Mesenchymal stem cell (in vitro differentiated cells and primary cell): ENCODE measurements at places on chromosomes 7 and 10.

GRCh38 chr7:94588075-94588474, 67.9 kb downstream of the SGCE start:
- DNase-seq: no peak

GRCh38 chr7:110373416-110373815, 717.5 kb upstream of the LRRN3 start:
- DNase-seq: no peak

DNA sequence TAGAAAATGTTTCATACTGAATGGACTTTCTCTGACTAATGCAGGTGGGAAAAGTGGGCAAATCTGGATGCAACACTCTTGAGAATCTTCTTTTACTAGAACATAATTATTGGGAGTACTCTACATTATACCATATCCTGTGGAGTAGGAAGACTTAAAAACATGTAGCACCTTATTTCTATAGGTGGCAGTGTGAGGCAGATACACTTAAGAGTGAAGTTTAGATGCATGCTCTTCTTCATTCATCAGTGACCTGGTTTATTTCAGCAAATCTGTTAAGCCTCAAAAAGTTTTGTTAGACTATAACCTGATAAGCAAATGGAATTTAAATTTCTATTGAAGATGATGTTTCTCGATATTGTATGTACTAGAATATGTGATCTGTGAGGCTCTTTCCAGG, 1087.1 kb upstream of the LRRN3 start:
- DNase-seq: no peak

DNA sequence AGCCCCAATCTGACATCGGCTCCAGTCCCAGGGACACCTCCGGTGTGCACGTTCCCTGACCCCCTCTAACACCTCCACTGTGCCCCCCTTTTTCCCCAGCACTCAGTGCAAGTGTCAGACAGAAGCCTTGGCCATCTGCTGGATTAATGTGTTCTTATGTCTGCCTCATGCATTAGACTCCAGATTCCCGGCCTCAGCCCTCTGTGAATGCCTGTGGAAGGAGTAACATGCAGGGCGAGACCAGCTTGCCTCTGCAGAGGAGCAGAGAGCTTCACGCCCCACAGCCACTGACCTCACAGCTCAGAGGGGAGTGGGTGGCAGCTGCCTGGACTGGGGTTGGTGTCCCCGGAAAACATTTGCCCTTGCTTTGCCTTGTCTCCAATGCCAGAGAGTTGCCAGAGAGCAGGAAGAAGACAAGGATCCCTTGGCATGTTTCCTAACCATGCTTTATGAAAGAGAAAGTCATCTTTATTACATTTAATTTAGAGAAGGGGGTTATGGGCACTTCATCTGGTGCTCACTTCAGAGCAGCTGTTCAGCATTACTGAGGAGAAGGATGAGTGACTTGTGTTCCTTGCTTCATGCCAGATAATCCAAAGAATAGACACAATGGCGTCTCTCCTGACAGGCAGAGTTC, 91.6 kb upstream of the CXCL12 start:
- DNase-seq: no peak

- DNase-seq: no peak
Observed at GRCh38 chr7:50268990-50269389, 35.5 kb upstream of the IKZF1 start.

- no peak for DNase-seq
Observed at GRCh38 chr7:120097020-120097419, 176.0 kb upstream of the KCND2 start.

- DNase-seq: no peak
Observed at GRCh38 chr7:144122876-144123275, at the start of gene OR2A14. OR2A14 (plus strand) TSS chr7:144123176; CDS start chr7:144129113, 5,937 bp downstream.

DNA sequence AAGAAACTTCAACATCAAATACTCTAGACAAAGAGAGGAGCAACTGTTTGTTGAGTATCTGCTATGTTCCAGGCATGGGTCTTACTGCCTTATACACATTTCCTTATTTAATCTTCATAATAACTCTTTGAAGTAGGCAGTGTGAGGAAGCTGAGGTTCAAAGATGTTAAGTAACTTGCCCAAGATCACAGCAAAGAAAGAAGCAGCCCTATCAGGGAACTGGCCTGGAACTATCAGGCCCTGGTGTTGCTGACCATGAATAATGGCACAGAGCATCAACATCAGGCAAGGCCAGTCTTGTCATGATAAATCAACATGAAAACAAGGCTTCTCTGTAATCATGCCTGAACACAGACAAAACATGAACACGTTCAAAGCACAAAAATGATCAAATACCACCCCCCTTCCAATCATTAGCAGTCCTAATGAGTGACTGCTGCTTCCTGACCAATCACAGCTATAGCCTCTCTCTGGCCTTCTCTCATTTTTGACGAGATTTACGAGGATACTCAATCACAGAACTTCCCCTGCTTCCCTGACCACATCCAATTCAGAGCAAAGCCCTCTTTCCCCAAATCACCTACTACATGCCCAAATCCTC, 2.3 kb downstream of the GSDME start:
- DNase-seq: no peak

- DNase-seq: no peak
Observed at GRCh38 chr10:1198453-1199344, 142.5 kb downstream of the WDR37 start.

GRCh38 chr7:99218406-99219184, 10.7 kb upstream of the KPNA7 start:
- DNase-seq: no peak

- peak; percentile 52 for DNase-seq
Observed at GRCh38 chr10:117004227-117005025, 561 bp downstream of the SHTN1 start.

DNA sequence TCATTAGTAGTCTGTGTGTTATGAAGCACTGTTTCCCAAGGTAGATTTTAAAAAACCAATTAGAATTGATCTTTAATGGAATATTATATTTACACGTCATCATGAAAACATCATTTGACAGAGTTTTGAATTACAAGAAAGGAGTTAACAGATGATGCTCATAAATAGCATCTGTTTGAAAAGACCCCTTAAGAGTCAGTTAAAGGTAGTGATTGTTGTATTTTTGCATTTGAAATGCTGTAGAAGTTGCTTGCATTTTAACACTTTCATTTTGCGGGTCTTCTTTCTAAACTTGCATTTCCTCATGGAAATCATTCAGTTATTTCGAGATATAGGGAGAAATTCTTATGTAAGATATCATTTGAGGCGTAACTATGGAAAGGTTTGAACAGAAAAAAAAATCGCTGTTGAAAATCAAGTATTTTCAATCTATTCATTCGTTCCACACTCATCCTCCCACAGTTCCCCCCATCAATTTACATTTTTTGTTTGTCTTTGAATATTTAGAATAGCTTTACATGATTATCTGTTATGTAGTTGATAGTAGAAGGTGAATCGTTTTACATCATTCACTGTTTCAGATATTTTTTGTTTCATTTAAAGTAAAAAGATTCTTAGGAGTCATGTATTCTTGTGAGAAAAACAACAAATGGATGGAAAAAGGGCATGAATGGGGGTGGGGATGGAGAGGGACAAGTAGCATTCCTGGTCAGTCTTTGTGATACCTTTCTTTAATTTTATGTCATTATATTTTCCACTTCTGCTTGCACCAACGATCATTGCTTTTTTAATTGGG, 3.0 kb upstream of the SKIDA1 start:
- DNase-seq: peak; percentile 53

- no peak for DNase-seq
Observed at GRCh38 chr7:55303220-55303619, 61.9 kb upstream of the LANCL2 start.

DNA sequence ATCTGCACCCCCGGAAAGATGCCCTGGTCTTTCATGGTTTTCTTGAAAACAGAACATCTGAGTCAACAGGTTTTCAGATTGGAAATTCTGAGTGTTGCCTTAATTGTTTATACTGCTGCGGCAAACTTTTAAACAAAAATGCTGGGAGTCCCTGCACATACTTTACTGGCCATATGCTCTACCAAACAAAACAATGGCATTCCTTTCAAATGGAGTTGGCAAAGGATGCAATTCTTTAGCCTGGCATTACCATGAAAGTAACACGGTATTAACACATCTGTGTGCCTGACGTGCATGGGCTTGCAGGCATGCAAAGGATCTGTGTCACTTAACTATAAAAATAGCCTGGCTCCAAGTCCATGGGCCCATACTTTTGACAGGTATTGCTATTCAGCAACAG, 4.2 kb downstream of the INHBA start:
- DNase-seq: peak; percentile 85

DNA sequence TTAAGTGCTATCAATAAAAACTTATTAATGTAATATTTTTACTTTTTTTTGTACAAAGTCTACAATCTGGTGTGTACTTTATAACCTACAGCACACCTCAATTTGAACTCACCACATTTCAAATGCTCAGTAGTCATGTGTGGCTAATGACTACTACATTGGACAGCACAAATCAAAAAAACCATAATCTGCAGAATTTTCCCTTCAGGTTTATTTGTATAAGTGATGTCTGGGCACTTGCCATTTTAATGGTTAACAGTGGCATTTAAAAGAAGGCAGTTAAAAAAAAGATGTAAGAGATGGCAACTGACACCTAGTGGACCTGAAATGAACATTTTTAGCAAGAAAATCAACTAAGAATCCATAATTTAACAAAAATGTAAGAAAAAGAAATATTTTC, 124.6 kb upstream of the NRBF2 start:
- no peak for DNase-seq

GRCh38 chr7:51055039-51055840, 261.4 kb downstream of the COBL start:
- DNase-seq: no peak

DNA sequence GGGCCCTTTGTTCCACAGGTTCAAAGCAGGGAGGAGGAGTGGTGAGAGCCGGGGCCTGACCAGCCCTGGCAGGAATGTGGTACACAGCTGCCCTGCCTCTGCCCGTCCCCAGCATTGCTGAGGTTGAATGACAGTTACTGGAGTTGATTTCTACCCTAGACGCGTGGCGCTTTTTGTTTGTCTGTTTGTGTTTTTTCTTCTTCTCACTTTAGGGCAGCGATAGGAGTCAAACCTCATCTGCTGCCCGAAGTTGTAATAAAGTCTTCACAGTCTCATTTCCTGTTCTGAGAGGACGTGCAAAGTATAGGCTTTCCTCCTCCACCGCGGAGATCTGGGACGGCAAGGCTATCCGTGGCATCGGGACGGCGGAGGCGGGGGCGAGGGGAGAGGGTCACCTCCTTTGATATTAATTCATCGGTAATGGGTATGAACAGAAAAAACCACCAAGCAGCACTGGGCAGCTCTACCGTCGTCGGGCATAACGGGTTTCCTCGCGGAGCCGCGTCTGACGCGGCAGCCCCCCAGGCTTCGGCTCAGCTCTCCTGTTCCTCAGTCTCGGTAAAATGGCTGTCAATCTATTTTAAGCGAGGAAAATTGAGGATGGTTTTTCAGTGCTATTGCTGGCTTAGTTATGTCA, 160.8 kb downstream of the LRMDA start:
- DNase-seq: no peak

- peak; percentile 78 for DNase-seq
Observed at GRCh38 chr10:69864321-69864720, 62.6 kb downstream of the COL13A1 start.

- DNase-seq: no peak
Observed at GRCh38 chr7:24949884-24950283, 30.1 kb downstream of the OSBPL3 start.

GRCh38 chr7:137898839-137899721, 52.3 kb upstream of the DGKI start:
- peak; percentile 75 for DNase-seq

GRCh38 chr10:60406182-60406581, 16.5 kb upstream of the ANK3 start:
- DNase-seq: no peak

DNA sequence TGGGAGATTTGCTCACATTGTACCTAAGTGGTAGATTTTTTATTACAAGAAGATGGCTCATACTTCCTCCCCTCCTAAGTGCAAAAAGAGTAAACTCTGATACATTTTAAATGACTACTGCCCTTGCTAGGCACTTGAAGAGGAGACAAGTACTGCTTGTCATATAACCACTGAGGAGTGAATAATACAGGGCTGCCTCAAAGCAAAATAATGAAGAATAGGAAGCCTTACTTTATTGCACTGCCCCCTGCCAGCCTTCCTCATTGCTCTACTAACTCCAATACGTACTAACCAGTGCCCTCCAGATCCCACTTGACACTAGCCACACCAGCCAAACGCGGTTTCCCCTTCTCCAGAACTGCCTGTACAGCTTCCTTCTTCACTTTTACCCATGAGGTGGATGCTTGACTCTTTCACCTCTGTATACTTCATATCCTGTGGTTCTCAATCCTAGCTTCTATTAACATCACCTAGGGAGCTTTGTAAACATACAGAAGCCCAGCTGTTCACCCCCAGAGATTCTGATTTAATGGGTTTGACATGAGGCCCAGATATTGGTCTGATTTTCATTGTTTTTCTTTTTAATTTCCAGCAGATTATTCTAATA, 11.7 kb upstream of the MTERF1 start:
- DNase-seq: peak; percentile 18

GRCh38 chr10:21002091-21002878, 105.2 kb upstream of the NEBL start:
- no peak for DNase-seq

- DNase-seq: no peak
Observed at GRCh38 chr7:117021366-117021765, 68.1 kb downstream of the ST7 start.

- peak; percentile 94 for DNase-seq
Observed at GRCh38 chr10:43128958-43129706, 9.1 kb upstream of the CSGALNACT2 start.

DNA sequence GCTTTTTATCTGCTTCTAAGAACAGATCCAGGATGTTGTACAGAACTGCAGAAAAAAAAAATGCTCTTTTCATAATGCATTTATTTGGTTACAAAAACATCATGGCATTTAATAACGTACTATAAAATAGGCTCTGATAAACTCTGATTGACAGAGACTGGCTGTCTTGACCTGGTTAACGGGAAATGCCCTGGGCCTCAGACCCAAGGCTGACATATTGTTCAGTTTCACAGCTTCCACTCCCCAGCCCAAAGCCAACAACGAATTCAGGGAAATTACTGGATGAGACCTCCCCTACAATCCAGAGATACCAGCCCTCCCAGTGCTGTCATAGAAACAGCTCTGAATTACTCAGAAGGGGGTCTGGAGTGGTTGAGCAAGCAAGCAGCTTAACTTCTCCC, 260.1 kb downstream of the CREB5 start:
- DNase-seq: no peak

DNA sequence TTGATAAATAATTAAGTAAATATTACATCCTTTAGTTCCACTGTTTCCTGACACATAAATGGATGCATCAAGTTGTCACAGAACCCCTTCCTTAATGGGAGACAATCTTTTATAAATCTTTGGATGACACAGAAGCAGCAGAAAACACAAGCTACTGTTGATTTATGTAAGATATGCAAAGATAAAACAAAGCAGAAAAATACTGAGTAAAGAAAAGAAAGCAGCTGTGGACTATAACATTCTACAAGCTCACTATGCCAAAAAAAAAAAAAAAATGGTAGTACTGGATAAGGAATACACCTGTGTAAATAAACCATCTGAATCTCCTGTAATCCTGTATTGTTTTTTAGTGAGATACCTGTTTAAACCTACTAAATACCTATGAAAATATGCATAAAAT, 92.0 kb upstream of the FAM180A start:
- no peak for DNase-seq
